Activated gamma-delta T cell (primary cell): ENCODE measurements at places on chromosomes 1 and 21.
A peak's percentile ranks its signal among the peaks of the same experiment; 100 is the strongest.

DNA sequence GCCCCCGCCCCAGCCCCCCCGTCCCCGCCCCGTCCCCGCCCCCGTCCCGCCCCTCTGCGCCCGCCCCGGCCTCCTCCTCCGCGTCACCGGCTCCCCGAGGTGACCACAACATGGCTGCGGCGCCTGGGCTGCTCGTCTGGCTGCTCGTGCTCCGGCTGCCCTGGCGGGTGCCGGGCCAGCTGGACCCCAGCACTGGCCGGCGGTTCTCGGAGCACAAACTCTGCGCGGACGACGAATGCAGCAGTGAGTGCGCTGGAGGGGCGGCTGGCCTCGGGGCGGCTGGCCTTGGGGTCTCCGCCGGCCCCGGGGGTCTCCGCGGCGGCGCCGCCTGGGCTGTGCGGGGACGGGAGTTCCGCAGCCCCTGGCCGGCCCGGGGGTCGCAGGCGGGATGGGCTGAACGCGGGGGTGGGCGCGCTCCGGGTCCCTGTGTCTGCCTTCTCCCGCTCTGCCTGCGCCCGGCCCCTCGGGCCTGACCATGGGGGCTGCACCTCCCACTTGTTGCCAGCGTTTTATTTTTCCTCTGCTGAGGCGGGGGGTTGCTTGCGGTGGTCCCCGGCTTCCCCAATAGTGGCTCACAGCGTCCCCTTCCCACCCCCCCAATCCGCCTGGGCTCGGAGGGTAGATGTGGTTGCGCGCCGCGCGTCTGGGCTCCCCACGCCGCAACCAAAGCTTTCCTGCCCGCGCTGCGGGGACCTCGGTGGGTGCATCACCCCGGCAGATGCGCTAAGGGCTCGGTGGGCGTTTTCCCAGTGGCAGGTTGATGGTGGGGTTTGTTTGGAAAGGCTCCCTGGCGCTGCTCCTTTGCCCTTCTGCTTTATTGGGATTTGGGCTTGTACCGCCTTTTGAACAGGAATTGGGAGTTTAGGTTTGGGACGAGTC lies at the start of gene MIA3:
MIA3 (plus strand) TSS at position 97 of the 879 bp plus-strand sequence; CDS start at position 111, 14 bp downstream.
- DNase-seq, result peak; percentile 91

DNA sequence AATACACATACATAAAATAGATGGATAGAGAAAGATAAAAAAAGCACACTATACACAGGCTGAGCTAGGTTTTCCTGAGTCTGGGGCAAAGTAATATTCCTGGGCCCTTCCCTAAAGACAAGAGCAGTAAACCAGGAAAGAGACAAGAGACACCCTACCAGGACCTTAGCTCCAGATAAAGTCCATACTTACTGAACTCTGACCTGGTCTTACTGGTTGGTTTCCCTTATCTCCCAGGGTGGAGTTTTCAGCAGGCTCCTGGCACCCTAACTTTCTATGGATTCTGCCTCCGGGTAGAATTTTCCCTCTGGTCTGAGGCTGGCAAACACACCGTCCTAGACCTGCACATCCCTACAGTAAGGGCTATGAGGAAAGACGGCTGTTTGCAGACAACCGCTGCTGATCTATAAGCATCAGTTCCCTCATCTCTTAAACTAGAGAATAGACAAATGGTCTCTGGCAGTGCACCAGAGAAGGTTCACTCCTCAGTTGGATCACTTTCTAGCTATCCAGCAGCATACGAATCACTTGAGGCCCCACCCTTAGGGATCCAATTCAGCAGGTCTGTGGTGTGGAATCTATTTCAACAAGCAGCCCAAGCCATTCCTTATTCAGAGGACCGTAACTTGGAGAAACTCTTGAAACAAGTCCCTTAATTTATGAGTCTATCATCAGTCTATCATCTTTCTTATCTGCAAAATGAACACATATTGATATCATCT lies 52.0 kb downstream of the ARHGEF11 start:
- no peak for DNase-seq

- no peak for DNase-seq
Observed at GRCh38 chr1:156693848-156694689, 11.3 kb downstream of the CRABP2 start.

DNA sequence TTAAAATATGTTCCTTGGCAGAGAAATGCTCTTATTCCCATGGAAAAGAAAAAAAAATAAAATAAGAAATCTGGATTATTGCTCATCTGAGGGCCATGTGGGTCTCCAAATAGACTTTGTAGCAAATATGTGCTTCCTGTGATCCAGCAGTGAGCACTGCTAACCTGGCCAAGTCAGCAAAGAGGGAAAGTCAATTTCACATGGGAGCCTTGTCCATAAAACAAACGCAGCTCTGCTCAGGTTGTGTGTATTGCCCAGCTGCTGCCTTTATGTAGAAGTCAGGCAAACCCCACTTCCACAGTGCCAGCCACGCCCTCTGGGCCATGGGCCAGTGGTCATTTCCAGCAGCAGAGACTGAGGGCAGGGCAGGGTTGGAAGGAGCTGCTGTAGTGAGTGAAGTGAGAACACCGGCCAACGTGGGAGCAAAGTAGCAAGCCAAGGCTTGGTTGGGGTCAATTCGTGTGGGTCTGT lies 174.3 kb downstream of the LYPLAL1 start:
- DNase-seq, result no peak

DNA sequence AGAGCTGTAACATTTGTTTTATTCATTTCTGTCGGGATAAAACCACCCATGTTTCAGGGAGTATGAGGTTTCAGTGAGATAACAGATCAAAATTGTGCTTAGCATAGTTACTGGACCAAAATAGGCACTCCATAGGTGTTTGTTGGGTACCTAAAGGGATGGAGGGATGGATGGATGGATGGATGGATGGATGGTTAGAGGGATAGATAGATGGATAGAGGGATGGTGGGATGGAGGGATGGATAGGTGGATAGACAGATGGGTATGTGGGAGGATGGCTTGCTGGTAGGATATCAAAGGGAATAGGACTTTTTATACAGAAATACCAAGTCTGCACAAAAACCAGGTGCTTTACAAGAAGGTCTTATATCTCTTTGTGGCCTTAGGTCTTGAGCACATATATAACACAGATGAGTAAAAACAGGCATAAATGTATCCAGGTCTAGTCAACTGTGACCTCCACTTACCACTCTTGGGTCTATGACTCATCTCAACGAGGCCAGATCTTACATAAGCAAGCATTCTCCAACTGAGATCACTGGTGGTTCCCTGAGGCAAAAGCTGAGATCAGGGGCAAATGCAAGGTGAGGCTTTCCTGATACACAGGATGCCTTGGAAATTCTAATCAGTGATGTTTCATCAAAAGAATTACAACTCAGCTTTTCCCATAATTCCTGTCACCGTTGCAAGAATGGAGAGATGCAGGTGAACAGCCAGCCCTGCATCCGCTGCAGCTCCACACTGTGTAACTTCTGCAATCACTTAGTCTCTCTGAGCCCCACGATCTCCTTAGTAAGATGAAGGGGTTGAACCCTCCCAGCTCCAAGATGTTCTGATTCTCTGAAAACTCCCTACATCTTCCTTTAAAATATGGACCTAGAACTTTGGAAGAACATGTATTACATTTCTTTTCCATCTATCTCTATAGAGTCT lies 32.0 kb downstream of the PTAFR start:
- no peak for DNase-seq

DNA sequence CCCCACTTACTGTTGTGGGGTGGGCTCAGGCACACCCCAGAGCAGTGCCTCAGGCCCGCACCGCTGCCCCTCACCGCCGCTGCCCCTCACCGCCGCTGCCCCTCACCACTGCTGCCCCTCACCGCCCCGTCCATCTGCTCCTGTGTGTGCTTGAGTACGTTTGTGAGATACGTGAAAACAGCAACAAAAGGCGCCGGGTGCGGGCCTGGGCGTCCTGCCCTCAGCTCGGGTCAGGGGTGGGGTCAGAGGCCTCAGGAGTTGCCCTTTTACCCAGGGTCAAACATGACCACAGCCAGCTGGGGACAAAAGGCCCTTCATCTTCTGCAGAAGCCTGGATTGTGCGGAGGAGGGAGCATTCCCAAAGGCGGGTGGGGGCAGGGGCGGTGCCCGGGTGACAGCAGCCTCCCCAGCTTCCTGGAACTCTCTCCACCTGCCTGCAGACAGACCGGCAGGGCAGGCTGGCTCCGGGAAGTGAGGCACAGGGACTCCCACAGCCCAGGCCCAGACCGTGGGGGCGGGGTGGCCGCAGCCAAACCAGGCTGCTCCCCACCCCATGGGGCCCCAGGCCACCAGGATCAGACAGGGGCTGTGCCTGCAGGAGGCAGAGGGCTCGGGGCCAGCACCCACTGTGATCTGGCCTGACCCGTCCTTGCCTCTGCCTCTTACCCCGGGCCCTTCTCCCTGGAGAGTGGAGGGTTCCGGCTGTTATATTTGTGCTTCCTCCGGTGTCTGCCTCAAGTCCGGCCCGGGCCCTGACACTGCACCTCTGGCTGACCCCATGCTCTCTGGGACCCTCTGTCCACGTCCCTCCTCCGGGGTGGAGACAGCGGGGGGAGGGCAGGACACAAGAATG lies 2.3 kb upstream of the VWA1 start:
- DNase-seq, result no peak

DNA sequence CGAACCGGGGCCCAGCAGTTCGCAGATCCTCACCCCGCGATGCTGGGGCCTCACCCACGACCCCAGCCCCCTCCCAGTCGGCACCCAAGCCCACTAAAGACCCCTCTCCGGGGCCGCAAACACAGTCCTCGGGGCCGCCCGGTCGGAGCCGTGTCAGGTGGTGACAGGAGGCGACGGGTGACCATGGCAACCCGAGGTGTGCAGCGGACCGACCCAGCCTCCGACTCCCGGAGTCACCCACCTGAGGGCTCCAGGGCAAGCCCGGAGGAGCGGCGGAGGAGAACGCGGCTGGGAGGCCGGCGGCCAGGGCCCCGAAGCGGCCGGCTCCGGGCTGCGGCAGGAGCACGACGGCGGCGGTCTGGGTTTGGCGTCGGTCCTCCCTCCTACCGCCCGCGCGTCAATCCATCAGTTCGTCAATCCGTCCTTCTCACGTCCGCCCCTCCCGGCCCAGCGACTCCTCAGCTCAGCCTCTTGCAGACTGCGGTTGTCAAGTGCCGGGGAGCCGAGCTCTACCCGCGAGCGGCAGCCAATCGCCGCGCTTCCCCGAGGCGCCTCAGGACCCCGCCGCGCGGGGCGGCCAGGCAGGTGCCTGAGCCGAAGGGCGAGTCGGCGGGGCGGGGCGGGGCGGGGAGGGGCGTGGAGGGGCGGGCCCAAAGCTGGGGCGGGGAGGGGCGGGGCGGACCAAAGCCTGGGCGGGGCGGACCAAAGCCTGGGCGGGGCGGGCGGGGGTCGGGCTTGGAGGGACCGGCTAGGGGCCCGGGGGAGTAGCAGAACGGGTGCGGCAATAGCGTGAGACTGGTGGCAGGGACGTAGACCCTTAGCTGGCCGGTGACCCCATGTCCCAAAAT lies at the start of gene WDR47:
WDR47 (minus strand) TSS at position 482 of the 848 bp plus-strand sequence. CDS start 18,590 bp downstream, outside the sequence.
- peak; percentile 96 for DNase-seq

DNA sequence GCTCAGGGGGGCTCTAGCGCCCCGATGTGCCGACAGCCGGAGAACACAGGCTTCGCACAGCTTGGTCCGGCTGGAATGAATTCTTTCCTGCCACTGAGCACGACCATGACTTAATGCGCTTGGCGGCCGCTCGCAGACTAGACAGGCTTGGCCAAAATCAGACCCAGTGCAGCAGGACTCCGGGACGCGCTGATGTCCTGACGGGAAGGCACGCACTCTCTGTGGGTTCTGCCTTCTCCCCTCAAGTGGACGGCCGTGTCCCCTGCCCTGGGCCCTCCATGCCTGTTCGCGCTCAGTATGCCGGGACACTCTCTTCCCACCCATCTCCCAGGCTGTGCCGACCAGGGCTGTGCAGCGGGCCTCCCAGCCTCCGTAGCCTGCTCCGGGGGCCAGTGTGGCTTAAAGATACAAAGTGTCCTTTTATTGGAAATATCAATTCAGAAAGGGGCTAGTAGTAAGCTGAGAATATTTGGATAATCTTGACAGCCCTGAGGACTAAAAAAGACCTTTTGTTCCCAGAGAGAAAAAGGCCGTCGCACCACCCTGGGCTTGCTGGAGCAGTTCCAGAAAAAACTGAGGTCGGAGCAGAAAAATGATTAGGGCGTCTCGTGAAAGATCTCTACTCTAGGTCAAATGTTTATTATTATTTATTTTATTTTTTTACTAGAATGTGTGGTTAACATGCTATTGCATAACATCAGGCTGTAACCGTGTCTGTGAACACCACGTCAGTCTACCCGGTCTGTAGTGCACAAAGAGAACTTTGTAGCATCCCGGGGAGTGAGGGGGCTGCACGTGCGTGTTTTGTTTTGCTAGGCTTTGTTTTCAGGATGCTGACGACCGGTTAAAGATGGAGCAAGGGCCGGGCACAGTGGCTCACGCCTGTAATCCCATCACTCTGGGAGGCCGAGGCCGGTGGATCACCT lies 88.1 kb upstream of the ARHGEF16 start:
- no peak for DNase-seq

DNA sequence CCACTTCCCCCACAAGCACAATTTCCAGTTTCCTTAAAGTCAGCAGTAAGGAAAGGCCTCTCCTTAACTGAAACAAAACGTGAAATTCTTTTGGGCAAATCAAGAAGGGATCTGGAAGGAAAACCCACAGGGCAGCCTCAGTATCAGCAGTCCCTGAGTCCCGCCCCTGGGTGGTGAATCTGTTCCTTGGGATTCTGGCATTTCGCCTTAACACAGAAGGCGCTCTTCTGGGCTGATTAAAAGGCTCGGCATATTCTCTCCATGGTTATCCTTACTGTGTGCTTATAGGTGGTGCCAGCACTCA lies 12.2 kb upstream of the RAB4A start:
- DNase-seq, result no peak

DNA sequence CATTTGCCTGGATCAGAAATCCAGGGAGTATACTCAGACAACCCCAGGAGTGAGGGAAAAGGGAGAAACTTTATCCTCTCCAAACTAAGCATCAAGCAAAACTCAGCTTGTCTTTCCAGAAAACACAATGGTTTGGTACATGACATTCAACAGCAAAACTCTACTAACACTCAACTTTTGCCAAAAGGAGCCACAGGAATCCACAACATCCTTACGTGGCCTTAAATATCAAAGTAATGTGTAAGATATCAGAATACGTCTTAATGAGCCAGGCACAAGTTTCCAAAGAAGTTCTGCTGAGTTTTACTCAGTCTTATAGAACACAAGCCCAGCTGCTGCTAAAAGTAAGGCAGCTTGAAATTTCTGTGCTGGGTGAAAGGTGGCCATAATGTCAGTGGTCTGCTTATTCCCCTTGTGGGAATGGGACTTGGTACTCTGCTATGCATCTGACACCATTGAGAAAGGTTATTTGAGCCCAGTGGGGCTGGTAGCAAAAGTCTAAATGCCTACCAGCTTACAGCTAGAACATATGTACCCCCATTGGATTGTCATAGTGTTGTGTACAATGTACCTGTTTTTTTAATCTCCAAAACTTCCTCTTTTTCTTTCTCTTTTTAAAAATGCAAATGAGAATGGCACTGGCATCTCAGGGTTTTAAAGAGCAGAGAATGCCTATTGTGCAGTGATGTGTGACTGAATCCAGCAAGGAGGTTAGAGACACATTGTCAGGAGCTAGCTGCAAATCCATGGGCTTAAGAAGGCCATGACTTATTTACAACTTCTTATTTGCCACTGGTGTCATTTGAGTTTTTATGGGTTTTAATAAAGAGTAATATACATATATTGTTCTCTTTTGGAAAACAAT lies 62.0 kb upstream of the ST6GALNAC3 start:
- DNase-seq, result no peak
